NCI-H524 (cell line): ENCODE measurements at places on chromosomes 5 and 9.
A peak's percentile ranks its signal among the peaks of the same experiment; 100 is the strongest.

DNA sequence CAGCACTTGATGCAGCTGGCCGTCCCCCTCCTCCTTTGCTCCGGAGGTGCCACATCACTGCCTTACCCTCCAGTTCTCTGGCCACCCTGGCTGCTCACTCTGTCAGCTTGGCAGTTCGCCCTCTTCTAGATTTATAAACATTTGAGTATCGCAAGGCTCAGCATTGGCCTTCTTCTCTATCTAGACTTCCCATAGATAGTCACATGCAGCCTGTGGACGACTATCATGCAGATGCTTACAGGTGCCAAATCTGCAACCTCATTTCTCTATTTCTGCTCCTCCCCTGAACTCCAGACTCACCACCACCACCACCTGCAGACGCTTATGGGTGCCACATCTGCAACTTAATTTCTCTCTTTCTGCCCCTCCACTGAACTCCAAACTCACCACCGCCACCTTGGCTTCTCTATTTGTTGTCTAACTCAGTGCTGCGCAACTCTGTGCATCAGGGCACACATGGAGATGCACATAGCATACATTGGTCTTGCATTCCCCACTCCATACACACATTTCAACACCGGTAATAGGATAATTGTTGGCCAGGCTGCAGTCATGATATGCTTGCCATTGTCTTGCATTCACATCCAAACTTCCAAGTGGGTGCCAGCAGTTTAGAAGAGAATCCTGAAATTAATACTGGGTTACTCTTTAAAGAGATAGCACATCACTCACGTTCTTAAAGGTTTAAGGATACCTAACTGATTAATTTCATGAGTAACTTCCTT, 1.9 kb upstream of the DAP start:
- no peak for DNase-seq

GRCh38 chr5:3393920-3394597, 201.6 kb upstream of the IRX1 start:
- peak; percentile 99 for DNase-seq

- no peak for DNase-seq
Observed at GRCh38 chr5:122937914-122938313, 92.5 kb downstream of the SNX24 start.

DNA sequence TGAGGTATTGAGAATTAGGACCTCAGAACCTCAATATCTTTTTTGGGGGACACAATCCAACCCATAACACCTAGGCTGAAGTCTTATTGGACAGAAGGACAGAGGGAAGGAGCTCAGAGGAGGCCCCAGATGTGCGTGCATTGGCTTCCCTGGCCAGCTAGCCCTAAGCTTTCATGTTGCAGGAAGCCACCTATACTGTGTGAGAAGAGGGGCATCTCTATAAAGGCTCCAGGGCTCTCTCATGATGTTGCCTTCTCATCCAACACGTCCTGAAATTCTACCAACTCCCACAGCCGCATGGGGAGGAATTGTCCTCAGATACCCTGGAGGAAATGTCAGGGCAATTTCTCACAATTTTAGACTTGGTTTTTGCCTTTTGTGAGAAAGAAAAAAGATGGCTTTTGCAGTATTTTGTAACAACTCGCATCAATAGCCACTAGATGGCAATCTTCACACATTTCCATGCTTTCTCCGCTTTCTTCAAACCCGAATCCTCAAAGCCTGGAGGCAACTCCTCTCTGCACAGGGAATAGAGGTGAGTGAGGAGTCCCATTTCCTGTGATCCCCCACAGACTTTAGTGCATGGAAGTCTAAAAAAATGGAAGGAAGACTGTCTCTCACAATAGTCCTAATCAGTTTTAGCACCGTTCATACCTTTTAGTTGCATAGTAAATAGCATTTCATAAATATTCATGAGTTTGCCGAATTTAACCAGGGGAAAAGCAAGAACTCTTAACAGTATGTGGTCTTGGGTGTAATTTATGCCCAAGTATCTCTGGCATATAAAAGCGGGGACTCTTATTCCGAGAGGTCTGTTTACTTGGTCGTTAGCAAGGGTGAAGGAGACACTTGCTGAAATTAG, 7.4 kb upstream of the PPP3R2 start:
- DNase-seq: peak; percentile 83

DNA sequence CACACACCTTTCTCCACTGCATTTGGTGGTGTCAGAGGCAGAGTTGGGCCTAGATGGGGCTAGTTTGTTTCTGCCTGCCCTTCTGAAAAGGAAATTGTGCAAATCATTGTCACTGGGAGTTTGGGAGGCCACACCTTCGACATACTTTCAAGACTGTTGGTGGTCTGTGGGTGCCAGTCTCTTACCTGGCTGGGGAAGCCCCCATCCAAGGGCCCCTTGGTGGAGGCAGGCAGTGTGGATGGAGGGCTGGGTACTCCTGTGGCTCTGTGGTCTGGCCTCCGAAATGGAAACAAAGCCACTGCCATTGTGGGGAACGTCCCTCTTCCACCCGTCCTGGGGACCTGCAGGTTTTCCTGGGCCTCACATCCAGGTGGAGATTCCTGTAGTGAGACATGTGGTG, 10.9 kb upstream of the PHYHD1 start:
- no peak for DNase-seq

- DNase-seq: peak; percentile 60
Observed at GRCh38 chr9:136686794-136687711, at the start of gene AGPAT2. Gene AGPAT2, minus strand, starts transcription at chr9:136687457. Its CDS starts 100 bp downstream, at chr9:136687357.

- no peak for DNase-seq
Observed at GRCh38 chr5:5980538-5980895, 397.8 kb downstream of the MED10 start.

DNA sequence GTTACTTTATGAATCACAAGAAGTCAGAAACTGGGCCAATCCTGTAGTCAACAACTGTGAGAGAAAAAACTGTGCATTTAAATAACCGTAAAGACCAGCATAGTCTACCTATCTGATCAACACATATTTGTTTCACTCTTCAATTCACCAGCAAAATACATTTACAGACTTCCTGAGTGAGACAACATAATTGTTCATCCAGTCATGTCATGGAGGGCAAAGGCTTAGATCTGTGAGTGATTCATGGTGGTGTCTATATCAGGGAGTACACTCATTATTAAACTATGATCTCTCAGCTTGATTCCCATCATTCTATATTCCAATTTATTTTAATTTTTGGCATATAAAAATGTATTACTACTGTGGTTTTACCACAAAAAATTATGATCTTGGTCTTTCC, 694.6 kb downstream of the DNAH5 start:
- no peak for DNase-seq

- DNase-seq: no peak
Observed at GRCh38 chr5:151083081-151083676, 2.3 kb upstream of the TNIP1 start.
